RCC 7860 (cell line): ENCODE measurements at places on chromosomes 4 and X.

DNA sequence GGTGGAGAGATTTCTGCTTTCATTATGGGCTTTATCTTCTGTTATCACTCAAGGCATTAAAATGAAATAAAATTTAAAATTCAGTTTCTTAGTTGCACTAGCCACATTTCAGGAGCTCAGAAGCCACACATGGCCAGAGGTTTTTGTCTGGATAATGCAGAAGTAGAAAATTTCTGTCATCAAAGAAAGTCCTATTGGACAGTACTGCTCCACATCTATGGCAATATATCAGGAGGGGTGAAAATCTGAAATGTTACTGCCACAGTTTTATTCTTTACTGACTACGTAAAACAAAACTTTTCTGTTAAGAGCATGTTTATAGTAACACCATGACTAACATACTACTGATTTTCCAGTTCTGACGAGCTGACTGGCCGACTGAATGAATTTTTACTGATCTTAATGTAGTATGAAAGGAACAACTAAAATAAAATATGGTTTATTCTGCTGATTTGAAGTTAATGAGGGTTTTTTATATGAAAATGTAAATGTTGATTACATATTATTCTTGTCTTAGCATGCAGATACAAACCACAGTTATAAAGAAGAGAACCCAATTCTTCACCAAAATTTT, 264.0 kb upstream of the HAND2 start:
- no peak for DNase-seq

GRCh38 chrX:135985973-135986310, 707 bp downstream of the SLC9A6 start:
- no peak for DNase-seq

DNA sequence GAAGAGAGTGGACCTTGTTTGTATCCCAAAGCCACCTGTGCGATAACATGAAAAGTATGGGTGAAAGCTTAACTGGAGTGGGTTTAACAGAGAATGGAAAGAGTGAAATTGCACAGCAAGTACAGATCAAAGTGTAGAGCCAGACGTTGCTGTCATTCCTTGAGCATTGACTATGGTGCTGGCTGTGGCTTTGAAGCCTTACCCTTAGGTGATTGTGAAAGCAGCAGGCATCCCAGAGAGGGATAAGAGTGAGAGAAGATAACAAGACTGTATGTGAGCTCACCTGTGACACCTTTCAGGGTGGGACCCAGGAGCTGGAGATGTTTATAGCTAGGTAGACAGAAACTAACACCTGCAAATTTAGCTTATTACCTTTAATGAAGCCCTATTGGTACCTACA, 77.6 kb downstream of the CFAP299 start:
- no peak for DNase-seq

DNA sequence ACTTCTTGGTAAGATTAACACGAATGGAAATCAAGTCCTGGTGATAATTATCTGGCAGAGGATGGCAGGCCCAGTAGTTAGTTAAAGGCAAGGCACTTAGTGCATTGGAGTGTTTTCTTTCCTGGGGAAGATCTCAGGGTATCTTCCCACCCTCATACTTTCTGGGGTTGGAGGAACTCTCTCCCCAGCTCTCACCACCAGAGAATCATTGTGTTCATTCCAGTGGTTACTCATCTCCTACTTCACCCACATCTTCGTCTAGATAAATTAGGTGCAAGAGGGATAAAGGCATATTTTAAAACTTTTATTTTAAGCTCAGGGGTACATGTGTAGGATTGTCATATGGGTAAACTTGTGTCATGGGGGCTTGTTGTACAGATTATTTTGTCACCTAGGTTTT, 67.5 kb upstream of the SH3RF1 start:
- DNase-seq, result no peak

- peak; percentile 30 for DNase-seq
These were observed 136.6 kb downstream of the ARSF start for GRCh38 chrX:3177851-3178250.

GRCh38 chr4:107725281-107725859, 5.3 kb upstream of the PAPSS1 start:
- DNase-seq, result peak; percentile 82

DNA sequence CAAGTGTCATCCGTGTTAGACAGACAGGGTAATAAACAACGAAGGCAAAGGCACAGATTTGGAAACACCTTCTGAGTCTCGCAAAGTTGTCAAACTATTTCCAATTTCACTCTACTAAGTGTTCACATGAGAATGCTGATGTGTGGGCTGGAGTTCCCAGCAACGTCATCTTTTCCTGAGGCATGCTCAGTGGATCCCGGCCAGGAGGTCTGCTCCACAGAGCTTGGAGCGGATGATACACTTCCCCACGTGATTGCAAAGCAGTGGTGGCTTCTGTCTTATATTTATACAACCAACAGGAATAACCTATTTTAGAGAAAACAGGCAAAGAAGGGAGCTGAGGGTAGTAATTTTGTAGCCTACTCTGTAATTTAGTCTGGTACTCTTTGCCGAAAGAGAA, 40.1 kb upstream of the PDK3 start:
- no peak for DNase-seq

DNA sequence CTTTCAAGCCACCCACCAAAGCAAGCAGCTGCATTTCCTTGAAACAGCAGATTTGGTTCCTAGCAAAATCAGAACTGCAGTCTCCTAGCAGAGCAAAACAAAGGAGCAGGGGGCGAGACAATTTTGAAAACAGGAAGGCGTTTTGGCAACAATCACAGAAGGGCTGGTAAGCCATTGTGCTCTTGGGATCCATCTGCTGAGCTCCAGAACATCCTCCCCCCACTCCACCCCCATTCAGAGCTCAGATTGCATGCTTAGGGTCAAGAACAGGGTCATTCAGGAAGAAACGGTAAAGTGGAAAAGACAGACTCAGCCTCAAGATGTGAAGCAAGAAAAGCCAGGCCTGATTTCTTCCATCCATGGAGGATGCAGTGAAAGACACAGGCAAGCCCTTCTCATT, 7.6 kb upstream of the PCDH19 start:
- DNase-seq, result no peak

DNA sequence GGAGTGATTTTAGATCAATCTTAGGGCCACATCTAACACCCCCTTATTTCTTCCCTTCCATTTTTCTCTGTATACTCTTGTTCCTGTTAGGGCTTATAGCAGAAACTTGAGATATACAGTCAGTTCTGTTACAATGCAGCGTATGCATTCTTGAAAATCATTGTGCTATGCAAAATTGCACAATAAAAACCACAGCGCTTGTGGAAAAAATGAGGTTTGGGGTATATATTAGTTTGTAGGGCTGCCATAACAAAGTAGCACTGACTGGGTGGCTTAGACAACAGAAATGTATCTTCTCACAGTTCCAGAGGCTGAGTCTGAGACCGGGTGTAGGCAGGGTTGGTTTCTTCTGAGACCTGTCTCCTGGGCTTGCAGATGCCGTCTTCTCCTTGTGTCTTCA, 59.0 kb downstream of the WWC2 start:
- DNase-seq, result no peak
